ENCODE measurements at places on chromosomes 16 and 17.

DNA sequence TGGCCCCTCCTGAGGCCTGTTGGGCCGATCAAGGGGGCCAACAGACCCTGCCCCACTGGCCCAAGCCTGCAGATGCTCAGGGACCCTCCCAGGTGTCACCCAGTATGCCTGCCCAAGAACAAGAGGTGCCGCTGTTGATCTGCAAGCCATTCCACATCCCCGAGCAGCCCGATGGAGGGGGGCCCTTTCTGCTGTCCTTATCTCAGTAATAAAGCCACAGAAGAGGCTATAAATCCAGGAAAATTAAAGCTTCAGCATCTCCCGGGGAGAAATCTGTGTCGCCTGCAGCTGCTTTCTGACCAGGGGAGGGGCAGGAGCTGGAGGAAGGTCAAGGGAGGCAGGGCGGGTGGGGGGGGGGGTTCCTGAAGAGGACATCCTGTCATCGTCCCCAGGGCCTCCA lies 11.7 kb upstream of the CACNA1H start:
- DNase-seq: no peak

DNA sequence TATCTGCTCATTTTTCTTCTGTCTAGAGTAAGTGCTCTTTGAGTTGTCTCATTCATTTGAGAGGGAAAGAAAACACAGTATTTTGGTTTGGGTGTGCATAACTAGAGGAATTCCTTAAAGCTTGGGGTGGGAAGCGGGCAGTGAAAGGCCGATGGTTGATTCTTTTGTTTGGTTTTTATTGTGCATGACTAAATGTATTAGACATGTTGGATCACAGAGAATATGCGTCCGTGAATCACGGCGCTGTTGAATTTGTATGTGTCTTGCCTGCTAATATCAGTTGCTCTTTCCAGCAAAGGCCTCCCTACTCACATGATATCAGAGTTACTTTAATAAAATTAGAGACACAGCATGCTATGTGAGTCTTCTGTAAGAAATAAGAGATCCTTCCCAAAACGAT lies 180.0 kb downstream of the CHD9NB start:
- DNase-seq: no peak

GRCh38 chr17:28219771-28220170 lies 99.2 kb upstream of the TMEM97 start:
- DNase-seq: no peak

- no peak for DNase-seq
These were observed 33.9 kb downstream of the SPECC1 start for GRCh38 chr17:20043021-20043420.

- no peak for DNase-seq
These were observed 15.9 kb upstream of the ZFHX3 start for GRCh38 chr16:73063854-73064211.

- no peak for DNase-seq
These were observed 144.8 kb downstream of the KCNJ2 start for GRCh38 chr17:70314096-70314495.

DNA sequence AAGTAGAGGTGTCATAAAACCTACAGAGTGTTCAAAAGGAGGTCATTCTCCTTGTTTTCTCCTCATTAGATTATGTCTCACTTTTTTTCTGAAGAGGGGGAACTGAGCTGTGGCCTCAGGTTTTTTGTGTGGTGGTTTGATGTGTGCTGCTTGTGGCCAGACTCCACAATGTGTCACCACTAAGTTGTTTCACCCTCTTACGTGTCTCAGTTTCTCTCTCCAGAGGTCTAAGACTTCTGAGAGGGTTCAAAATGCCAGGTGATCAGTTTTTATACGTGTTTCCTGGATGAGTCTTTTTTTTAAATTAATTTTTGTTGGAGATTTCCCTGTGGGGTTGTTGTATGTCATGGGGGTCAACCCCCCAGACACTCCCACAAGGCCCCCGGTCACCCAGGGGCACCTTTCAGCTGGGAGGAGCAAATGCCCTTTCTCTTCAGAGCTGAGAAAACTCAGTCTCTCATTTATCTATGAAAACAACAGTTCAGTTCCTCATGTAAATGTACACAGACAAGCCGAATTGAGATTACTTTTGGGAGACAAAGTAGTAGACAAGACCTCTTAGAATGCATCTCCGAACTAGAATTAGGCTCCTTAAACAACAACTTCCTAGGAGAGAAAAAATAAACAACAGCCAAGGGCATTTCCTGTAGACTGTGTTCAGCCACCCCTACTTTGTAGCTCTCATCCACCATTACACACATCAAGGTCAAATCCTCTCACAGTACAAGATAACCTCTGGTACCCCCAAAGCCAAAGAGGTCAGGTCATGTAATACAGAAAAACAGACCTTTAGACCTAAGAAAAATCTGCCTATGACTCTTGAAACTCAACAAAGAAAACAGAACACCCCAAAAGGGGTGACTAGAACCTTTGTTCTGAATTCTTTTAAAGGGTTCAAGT lies 23.9 kb upstream of the TMEM98 start:
- no peak for DNase-seq

GRCh38 chr17:63490329-63490728 lies 13.5 kb downstream of the ACE start:
- no peak for DNase-seq

GRCh38 chr17:1591474-1592090 lies 29.0 kb upstream of the PITPNA start:
- DNase-seq: no peak

DNA sequence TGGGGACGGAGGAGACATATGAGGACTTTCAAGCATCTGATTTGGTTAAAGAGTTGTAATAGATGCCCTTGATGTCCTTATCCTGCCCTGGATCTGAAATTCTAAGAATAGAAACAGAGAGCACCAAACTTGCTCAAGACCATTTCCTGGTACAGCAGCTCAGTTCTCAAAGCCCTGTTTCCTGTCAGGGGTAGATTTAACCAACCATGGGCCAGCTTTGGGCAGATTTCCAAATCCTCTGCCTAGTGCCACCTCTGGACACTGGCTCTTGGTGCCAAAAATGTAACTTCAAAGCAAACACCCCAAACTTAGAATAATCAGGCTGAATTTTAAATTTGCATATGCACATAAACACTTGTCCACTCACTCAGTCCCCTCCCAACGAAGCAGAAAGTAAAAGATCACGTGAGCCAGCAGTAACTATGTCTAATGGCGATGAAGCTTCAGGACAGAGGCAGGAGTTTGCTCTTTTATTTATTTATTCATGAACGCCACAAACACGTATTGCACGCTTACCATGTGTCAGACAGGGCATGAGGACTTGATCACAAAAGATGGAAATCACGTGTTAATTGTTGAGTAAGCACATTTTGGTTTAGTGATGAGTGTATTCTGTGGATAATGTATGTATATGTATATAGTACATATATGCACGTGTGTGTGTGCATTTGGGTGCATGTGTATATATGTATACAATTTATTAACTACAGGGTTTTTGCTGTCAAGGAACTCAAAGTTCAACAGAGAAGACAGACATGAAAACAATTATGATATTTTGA lies 23.1 kb upstream of the SDK2 start:
- DNase-seq: no peak

- no peak for DNase-seq
These were observed 18.2 kb downstream of the DHX38 start for GRCh38 chr16:72111657-72112451.

GRCh38 chr17:78416791-78417530 lies 38.5 kb downstream of the PGS1 start:
- DNase-seq: no peak

- no peak for DNase-seq
These were observed 15.4 kb downstream of the UBN1 start for GRCh38 chr16:4862639-4863038.

DNA sequence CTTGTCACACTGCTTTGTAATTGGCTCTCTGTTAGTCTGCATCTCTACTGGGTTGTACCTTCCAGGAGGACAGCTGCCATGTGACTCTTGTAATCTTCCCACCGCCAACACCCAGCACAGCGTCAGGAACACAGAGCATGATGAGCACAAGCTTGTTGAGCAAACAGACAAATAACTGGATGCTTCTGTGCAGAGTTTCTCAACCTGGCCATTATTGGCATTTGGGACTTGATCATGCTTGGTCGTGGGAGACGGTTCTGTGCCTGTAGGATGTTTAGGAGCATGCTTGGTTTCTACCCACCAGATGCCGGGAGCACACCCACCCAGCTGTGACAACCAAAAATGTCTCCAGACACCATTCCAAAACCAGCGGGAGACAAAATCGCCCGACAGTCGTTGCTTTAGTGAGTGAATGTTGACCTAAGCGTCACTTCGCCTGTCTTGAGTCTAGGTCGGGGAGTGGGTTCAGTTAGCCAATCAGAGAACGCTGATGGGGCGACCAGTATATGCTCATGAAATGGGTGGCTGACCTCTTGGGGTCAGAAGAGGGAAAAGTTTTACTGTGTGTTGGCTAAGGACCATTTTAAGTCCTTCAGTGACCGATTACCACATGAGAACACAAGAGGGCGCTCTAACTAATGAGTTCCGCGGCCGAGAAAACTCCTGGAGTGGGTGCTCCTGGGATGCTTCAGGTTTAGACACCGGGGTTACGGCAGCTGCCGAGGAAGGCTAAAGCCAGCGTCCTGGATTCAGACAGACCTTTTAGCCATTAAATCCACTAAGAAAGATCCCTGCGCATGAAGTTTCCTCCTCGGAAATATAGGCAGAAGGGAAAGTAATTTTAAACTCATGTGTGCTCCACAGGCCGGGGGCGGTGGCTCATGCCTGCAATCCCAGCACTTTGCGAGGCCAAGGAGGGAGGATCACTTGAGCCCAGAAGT lies 57.8 kb upstream of the TEX2 start:
- peak; percentile 20 for DNase-seq

- DNase-seq: peak; percentile 12
These were observed 28.7 kb downstream of the MPG start for GRCh38 chr16:106623-107324.

DNA sequence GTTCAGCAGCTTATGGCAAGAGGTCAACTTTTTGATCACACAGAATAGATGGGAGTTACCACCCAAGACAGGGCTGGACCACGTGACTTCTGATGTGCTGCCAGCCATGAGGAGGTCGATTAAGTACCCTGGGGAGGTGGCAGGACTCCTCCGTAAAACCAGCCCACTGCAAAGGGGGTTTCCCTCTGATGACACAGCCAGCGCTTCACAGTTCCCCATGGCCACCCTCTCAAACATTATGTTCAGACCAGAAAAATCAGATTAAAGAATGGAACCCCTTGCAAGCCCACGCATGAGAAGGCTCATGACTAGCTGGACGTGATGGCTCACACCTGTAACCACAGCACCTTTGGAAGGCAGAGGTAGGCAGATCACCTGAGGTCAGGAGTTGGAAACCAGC lies 222.9 kb downstream of the CPPED1 start:
- DNase-seq: no peak

- no peak for DNase-seq
These were observed 239.3 kb upstream of the WSCD1 start for GRCh38 chr17:5830921-5831320.

DNA sequence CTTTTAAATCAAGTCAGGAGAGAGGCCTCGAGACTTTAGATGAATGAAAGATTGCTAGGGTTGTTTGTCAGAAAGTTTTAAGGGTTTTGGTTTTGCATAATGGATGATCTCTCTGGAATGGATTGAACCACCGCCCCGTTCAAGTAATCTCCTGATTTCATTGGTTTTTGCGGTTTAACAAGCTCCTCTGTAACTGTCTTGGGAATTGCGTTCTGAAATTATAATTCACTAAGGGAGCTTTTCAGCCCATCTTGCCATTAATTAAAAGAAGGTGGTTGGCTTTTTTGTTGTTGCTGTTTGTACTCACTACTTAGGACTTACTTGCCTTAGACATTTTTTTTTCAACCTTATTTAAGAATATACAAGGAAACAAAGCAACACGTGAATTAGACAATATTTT lies 8.8 kb downstream of the HS3ST4 start:
- no peak for DNase-seq

DNA sequence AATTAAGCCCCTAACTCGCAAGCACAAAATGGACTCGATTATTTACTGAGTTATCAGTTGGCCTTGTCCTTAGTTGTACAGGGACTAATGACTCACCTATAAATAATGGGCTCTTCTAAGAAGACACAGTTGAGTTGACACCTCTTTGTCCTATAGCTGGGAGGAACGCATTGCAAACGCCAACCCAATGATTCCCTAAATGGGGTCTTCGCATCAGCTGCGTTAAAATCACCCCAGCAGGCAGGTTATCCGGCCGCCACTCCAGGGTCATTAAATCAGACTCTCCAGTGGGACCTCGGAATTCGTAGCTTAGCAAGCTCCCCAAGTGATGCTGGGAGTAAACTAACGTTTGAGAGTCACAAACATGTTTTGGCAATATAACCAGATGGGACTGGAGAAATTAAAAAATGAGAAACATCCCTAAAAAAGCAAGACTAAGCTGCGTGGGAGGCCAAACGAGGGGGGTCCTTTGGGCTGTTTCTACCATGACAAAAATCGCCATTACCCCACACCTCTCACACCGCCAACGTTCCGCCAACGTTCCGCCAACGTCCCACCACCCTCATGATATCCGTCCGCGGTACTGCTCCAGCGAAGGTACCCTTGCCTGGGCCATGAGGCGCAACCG lies 932 bp upstream of the NFE2L1 start:
- no peak for DNase-seq

DNA sequence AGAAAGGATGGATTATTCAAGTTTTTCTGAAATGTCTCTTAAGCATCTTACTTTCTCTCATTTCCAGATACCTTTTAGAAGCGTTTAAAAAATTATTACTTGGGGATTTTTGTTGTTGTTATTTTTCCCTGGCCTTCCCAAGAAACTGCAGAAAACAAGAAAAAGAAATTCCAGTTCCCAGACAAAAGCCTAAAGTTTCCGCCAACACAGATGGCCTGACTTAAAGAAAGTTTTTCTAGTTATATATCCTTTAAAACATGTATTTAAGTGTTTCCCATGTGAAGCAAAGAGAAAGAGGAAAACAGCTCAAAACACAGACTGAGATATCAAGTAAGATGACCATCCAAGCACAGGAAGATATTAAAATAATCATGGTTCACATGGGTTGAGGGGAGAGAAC lies 401.7 kb upstream of the MAF start:
- no peak for DNase-seq

DNA sequence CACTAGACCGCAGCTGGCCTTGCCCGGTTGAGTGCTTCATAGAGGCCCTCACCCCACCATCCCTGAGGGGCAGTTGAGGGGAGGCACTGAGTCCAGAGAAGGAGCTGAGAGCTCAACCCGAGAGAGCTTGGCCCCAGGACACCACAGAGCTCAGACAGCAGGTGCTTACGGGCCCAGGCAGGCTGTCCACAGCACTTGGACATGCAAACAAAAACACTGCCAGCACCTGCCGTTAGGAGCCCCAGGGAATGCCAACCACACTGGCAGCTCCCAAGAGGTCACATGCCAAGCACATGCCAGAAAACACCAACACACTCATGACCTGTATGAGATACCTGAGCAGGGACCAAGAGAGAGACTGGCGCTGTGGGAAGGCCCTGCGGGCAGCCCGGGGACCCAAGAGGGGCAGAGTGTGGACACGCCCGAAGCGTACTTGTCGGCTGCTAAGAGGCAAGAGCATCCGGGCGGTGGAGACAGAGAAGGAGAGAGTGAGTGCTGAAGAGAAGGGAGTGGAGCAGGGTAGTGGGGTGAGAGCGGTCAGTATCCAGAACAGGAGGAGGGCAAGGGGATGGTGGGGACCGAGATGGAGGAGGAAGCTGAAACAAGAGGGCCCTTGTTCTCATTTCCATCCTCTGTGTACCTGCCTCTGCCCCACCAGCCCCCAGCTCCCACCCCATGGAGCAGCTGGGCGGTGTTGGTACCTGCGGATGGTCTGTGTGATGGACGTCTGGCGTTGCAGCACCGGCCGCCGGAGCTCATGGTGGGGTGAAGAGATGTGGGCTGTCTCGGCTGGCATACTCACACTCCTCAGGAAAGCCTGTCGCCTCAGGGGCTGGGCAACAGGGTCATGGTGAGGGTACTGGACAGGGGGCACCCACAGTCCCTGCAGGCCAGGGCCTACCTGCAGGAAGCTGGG lies 8.2 kb downstream of the RHBDF1 start:
- DNase-seq: no peak

- no peak for DNase-seq
These were observed 75.8 kb upstream of the CBX4 start for GRCh38 chr17:79914813-79915740.
